ENCODE measurements at places on chromosomes 2 and 18.

DNA sequence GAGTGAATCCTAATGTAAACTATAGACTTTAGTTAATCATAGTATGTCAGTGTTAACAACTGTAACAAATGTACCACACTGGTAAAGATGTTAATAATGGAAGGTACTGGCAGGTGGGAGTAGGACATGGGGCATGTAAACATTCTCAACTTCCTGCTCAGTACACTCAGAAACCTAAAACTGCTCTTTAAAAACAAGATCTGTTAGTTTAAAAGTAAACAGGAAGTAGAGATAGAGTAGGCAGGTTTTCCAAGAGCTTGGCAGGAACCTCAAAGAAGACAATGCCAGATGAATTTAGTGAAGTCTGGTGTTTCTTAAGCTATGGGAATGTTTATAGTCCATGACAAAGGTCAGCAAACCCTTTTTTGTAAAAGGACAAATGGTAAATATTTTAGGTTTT is 46.6 kb downstream of the CCDC138 start:
- DNase-seq = no peak

DNA sequence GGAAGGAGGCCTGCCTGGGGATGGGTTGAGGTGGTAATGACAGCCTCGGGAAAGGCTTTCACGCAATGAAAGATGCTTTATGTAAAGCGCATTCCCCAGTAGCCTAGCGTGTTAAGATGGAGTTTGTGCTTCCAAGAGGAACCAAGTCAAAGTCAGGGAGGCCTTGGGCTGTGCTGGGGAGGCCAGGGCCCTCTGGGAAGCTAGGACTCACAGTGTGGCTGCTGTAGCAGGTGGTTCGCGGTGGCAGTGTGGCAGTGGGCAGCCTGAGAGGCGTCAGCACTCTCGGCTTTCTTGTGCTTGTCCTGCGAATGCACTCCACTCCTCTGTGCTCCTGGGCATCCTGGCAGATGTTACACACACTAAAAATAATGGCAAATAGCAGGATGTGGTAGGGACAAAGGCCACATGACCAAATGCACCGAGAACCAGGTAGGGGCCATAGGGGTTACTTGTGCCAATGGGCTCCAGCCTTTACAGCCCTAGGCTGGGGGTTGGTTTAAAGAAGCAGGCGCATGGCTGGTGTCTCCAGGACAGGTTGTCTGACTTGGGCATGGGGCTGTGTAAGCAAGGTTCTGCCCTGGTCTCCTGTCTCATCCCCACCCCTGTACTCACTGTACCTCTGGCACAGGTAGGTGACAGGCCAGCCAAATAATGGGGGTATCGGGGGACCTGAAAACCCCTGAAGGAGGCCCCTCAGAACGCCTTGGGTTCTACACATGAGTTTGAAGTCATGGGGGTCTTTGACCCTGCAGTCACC is 154.4 kb upstream of the TWIST2 start:
- no peak for DNase-seq

DNA sequence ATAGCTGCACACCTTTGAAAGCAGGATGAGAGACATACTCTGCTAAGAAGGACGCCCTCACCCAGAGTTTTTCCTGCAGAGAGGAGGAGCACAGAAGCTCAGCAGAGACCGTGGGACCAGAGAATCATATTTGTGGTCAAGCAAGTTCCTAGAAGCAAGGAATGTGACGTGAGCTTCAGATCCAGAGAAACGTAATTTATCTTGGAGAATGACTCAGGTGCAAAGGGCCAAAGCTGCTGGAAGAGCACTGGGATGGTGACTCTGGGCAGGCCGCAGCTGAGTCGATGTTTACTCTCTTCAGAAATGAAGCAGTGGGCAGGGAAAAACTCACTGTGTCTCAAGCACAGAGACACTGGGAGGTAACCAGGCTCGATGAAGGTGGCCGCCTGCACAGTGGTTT is 50.1 kb upstream of the IGFBP2 start:
- no peak for DNase-seq

GRCh38 chr2:230043461-230043860 is 25.3 kb downstream of the SLC16A14 start:
- DNase-seq = no peak

GRCh38 chr2:150043172-150043500 is 444.3 kb downstream of the RND3 start:
- DNase-seq = no peak

DNA sequence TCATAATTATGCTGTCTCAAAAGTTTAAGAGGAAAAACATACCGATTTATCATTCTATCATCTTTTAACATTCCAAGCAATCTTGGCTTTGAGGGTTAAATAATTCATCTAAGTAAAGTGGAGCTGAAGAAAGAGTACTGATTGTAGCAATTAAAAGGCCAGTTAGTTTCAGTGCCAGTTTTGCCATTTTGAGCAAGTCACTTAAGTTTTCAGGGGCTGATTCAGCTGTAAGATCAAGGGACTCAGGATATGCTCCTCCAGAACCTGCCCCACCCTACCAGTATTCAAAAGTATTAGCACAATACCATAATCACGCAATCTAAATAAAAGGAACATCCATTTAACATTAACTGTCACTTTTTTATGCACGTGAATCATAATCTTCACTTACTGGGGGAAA is 1.9 kb downstream of the SS18 start:
- DNase-seq = no peak

DNA sequence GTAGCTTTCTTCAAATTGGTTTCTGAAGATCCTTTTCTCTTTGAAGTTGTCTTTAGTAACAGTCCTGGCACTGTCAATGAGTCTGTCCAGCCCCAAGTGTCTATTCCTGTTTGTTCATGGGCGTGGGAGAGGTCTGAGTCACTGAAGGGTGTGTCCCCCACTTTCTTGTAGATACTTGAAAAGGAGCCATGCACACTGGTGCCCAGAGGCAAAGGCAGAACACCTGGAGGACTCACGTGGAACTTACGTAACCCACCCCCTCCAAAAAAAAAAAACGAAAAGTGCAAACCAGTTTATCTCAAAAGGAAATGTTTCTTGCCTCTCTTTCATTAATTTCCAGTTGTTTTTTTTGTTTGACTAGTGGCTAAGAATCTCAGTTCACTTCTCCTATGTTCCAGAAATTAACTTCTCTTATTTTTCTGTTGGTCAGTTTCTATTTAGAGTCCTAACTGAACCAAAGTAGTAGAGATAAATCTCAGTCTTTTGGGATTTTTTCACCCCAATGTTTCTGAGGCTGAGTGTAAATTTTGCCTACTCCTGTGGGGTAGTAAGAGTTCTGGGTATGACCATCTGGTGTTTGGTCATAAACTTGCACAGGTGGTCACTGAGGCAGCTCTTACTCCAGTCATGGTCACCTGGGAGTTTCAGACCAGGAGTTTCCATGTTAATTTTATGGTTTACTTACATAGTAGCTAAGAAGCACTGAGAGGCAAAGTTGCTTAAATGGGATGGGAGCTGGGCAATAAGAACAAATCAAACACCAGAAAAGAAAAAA is 54.9 kb downstream of the DSC3 start:
- DNase-seq = no peak

DNA sequence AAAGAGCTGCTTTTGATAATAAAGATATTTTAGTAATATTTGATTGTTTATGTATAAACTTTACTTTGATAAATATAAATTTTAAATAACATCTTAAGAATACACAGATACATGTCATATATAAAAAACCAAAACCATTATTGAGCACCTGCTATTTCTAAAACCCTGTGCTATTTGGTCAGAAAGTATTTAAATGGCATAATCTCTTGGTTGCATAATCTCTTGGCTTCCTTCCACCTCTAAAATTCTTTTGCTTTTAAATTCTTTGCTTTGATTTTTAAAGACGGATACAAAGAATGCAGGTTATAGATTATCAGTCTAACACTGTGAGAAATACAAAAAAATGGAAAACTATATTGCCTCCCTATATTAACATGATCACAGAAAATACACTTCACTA is 36.9 kb downstream of the ACMSD start:
- DNase-seq = no peak

GRCh38 chr2:187125318-187125717 is 276.3 kb upstream of the ZSWIM2 start:
- DNase-seq = no peak

DNA sequence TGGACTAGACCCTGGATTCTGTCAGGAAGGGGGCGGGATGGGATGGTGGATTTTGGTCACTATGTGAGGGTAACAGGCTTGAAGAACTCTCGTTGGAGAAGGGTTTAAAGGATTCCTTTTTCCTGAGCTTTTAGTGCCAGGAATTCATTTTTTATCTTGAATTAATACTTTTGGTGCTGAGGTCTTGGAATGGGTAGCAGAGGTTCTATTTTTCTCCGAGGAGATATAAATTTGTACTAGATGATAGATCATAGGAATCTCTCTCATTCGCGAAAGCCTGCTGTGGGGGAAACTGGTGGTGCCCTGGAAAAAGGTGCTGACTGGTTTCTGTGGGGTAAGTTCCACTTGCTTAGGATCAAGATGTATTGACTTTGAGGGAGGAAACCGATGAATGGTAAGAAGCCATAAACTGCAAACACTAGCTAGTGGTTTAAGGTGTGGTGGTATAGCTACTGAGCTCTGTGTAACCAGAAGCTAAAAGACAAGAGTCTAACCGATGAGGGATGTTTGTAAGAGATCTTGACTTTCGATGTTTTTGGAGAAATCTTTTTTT is 706 bp downstream of the AGPS start:
- DNase-seq = no peak

All from activated T-cell treated with anti-CD3 and anti-CD28 coated beads for 4 hours (primary cell).